ENCODE measurements at places on chromosomes 1 and 21. TPM values are rescaled to one million over a fixed set of nuclear protein-coding genes. Genes with fewer than 3 reads are reported as not detected.

DNA sequence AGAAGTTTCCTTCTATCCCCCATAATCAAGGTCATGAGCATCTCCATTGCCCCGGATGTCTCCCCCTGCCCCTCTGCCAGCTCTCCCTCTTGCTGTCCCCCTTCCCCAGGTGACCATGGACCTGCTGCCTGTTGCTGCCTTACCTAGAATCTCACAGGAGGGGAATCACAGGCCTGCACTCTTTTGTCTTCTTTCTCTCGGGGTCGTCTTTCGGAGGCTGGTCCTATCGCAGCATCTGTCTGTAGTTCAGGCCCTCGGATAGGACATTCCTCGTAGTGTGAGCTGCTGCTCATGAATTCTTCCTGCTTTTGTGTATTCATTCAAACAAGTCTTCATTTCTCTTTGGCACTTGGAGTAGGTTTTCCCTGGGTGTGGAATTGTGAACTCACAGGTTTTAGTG is 39.9 kb upstream of the ACTRT2 start:
- H3K4me1 ChIP-seq, result no peaks in the 10 kb centered on the region
- no peak overlapping the region for H3K27ac ChIP-seq
- no peaks in the 10 kb centered on the region for H3K27me3 ChIP-seq
- H3K36me3 ChIP-seq, result no peaks in the 10 kb centered on the region

POU3F1 gene
- total RNA-seq, result 0.55 TPM

DNA sequence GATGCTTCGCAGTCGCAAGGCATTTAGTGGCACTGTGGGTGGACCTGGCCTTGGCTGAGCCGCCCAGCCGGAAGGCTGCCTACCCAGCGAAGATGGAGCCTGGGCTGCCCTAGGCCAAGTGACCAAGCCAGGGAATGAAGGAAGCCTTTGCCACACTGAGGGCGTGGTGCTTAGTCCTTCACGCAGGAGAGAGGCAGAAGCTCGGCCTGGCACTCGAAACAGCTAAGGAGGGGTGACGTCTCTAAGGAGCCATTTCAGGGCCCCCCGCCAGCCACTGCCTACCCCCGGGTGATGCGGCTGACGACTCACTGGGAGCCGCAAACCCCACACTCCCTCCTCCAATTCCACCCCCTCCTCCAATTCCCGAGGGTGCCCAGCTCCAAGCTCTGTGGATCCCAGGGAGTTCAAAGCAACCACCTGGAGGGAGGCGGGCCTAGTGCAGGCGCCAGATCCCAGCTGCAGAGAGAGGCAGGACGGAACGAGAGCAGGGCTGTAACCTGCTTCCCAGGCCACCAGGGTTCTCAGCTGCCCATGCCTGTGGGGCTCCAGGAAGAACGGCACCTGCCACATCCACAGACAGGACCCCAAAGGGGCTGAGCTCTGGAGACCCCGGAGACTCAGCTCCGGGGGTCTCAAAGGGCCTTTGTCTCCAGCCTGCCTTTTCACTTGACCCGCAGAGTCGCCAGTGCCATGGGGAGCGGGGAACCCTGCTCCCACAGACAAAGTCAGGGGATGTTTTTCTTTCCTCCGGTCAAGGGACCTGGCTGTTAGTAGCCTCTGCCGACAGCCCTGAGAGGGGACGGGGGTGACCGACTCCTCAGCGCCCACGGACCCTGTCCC is 75.8 kb downstream of the ARHGEF16 start:
- H3K4me3 ChIP-seq, result peak overlapping the region; percentile 74
- no peaks in the 10 kb centered on the region for H3K4me1 ChIP-seq
- H3K27me3 ChIP-seq, result no peaks in the 10 kb centered on the region
- DNase-seq, result no peak

GRCh38 chr1:160291248-160292220 is 6.6 kb upstream of the PEX19 start:
- DNase-seq, result peak; percentile 61
- H3K27me3 ChIP-seq, result no peaks in the 10 kb centered on the region
- H3K36me3 ChIP-seq, result peaks cover 30% of the 10 kb centered on the region
- H3K27ac ChIP-seq, result peak overlapping the region; percentile 25
- H3K4me1 ChIP-seq, result no peaks in the 10 kb centered on the region
- no peak overlapping the region for H3K4me3 ChIP-seq

- no peaks in the 10 kb centered on the region for H3K36me3 ChIP-seq
- H3K4me1 ChIP-seq, result no peaks in the 10 kb centered on the region
- no peak for DNase-seq
- H3K27me3 ChIP-seq, result no peaks in the 10 kb centered on the region
- no peak overlapping the region for H3K27ac ChIP-seq
Observed at GRCh38 chr1:235404190-235404589, 37.0 kb downstream of the TBCE start.

FAM131C gene
- 0.26 TPM for total RNA-seq

GPR52 gene
- total RNA-seq, result 3.4 TPM

PLA2G2A gene
- 901 TPM for total RNA-seq

AIRE gene
- not detected for total RNA-seq

- no peak overlapping the region for H3K4me3 ChIP-seq
- H3K27me3 ChIP-seq, result no peaks in the 10 kb centered on the region
- no peaks in the 10 kb centered on the region for H3K36me3 ChIP-seq
- no peaks in the 10 kb centered on the region for H3K4me1 ChIP-seq
- no peak for DNase-seq
- H3K27ac ChIP-seq, result no peak overlapping the region
Observed at GRCh38 chr1:58094221-58094620, 452.3 kb downstream of the OMA1 start.

DMRTA2 gene
- total RNA-seq, result not detected

FMO1 gene
- 7.3 TPM for total RNA-seq

- H3K27ac ChIP-seq, result peak overlapping the region; percentile 54
- no peaks in the 10 kb centered on the region for H3K27me3 ChIP-seq
- no peaks in the 10 kb centered on the region for H3K36me3 ChIP-seq
- peaks cover 3% of the 10 kb centered on the region for H3K4me1 ChIP-seq
- H3K4me3 ChIP-seq, result peak overlapping the region; percentile 80
Observed at GRCh38 chr1:179082333-179082998, 596 bp downstream of the TOR3A start.

- H3K36me3 ChIP-seq, result no peaks in the 10 kb centered on the region
- no peaks in the 10 kb centered on the region for H3K27me3 ChIP-seq
- no peak overlapping the region for H3K27ac ChIP-seq
- no peak overlapping the region for H3K4me3 ChIP-seq
- peaks cover 13% of the 10 kb centered on the region for H3K4me1 ChIP-seq
Observed at GRCh38 chr1:99768524-99769245, 2.2 kb upstream of the FRRS1 start.

DNA sequence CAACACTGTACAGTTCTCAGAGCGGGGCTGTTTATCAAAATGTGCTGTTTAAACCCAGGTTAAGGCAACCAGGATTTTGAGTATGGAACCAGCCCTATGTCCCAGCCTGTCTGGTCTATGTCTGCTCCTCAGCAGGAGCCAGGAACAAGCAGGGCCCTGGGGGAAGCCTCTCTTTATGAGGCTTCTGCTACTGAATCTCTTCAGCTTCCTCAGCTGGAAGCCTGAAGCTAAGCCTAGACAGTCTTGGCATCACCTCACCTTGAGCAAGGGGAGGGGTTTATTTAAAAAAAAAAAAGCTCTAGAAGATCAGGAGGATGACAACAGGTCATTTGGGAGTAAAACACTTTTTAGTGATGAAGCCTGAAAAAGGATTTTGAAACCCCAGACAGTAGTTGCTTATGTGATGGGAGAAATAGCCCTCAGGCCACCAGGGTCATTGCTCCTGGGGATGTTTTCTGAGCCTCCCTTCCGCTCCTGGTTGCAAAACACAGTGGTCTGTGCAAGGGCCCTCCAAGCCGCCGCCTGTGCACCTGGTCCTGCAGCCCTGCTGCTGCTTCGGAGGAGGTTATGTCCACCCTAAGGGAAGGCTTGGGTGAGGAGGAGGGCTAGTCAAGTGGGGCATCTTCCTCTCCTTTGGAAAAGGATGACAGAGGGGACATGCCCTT is 21.8 kb upstream of the GRHL3 start:
- H3K36me3 ChIP-seq, result no peaks in the 10 kb centered on the region
- H3K4me1 ChIP-seq, result no peaks in the 10 kb centered on the region
- H3K27ac ChIP-seq, result no peak overlapping the region
- no peaks in the 10 kb centered on the region for H3K27me3 ChIP-seq
- no peak for DNase-seq
- H3K4me3 ChIP-seq, result no peak overlapping the region

GRCh38 chr21:46504666-46505065 is 46.0 kb downstream of the DIP2A start:
- H3K27me3 ChIP-seq, result no peaks in the 10 kb centered on the region
- peaks cover 1% of the 10 kb centered on the region for H3K36me3 ChIP-seq
- no peak overlapping the region for H3K27ac ChIP-seq
- no peaks in the 10 kb centered on the region for H3K4me1 ChIP-seq

GRCh38 chr1:241600496-241600901 is 39.7 kb downstream of the CHML start:
- H3K4me3 ChIP-seq, result no peak overlapping the region
- no peak overlapping the region for H3K27ac ChIP-seq

DNA sequence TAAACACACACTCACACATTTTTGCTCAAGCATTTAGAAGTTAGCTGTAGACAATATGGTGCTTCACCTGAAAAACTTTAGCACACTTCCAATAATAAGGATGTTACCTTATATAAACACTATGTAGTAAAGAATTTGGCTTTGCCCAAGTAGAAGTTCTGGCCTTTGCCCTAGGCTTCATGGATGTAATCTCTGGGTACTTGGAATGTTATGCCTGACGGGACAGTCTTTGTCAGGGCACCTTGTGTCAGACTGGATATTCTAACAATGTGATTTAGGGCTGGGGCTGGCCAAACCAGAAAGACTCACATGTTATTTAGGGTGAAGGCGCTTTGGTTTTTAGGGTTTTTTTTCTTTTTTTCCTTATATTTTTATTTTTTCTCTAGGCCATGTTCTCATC is 34.8 kb upstream of the TRIM33 start:
- H3K27me3 ChIP-seq, result no peaks in the 10 kb centered on the region
- H3K4me1 ChIP-seq, result no peaks in the 10 kb centered on the region
- no peak overlapping the region for H3K4me3 ChIP-seq
- H3K36me3 ChIP-seq, result no peaks in the 10 kb centered on the region

DNA sequence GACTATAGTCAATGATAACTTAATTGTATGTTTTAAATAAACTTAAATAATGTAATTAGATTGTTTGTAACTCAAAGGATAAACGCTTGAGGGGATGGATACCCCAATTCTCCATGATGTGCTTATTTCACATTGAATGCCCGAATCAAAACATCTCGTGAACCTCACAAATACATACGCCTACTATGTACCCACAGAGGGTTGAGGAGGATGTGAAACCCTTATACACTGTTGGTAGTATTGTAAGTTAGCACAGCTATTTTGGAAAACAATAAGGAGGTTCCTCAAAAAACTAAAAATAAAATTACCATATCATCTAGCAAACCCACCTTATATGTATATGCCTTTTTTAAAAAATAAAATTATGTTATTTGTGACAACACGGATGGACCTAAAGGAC is 198.6 kb downstream of the MRPL39 start:
- no peak overlapping the region for H3K4me3 ChIP-seq
- no peaks in the 10 kb centered on the region for H3K27me3 ChIP-seq
- no peak overlapping the region for H3K27ac ChIP-seq
- no peak for DNase-seq
- no peaks in the 10 kb centered on the region for H3K36me3 ChIP-seq

DNA sequence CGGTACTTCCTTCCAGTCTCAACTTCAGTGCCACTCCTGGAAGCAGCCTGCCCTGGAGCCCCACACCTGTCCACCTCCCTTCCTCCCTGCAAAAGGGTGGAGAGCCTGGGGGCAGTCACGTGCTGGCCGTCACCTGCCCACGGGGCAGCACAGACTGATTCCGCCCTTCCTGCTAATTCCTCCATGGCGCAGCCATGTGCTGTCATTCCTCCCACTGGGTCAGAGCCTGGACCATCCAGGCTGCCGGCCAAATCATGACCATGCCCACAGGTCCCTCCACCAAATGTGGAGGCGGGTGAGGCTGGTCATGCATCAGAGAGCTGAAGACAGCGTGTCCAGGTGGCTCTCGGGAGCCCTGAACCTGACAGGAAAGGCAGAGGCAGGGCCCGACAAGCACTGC is 24.4 kb upstream of the GPR153 start:
- H3K36me3 ChIP-seq, result no peaks in the 10 kb centered on the region
- no peak overlapping the region for H3K27ac ChIP-seq
- H3K4me1 ChIP-seq, result no peaks in the 10 kb centered on the region
- H3K27me3 ChIP-seq, result no peaks in the 10 kb centered on the region

DNA sequence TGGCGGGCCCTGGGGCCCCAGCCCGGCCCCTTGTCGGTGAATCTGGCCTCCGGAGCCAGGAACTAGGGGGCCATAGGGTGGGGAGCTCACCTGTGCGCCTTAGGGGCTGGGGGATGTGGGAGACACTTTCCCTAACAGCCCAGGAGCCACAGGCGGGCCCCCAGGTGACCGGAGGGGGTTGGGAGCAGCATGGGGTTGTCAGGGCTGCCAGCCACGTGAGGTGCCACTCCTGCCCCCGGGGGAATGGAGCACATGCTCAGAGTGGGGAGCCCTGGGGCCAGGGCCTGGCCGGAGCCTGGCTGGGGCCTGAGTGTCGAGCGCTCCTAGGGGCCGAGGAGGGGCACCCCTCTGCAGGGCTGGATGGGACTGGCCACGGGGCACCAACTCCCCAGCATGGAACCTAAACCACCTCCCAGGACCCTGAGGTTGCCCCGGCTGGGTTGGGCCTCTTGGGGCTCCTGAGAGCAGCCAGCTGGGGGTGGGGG is 19.9 kb downstream of the PRXL2B start:
- DNase-seq, result peak; percentile 56
- no peak overlapping the region for H3K27ac ChIP-seq
- H3K4me3 ChIP-seq, result no peak overlapping the region
- no peaks in the 10 kb centered on the region for H3K27me3 ChIP-seq
- H3K4me1 ChIP-seq, result no peaks in the 10 kb centered on the region

GRCh38 chr21:28247454-28248020 is 745.1 kb downstream of the LTN1 start:
- H3K4me1 ChIP-seq, result no peaks in the 10 kb centered on the region
- H3K4me3 ChIP-seq, result no peak overlapping the region
- H3K27ac ChIP-seq, result no peak overlapping the region
- no peaks in the 10 kb centered on the region for H3K36me3 ChIP-seq
- DNase-seq, result no peak
- H3K27me3 ChIP-seq, result no peaks in the 10 kb centered on the region

DNA sequence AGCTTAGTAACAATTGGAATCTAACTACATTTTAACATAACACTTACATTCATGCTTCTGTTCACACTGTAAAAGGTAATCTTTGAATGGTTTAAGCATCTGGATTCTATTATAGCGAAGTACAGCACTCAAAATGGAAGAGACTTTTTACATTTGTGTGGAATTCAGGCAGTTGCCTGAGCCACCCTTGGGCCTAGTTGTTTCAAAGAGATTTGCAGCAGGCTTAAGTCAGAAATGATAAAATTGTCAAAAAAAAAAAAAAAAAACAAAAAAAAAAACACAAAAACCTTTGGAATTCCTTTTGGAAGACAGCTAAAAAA is 199.9 kb downstream of the LYPLAL1 start:
- no peak overlapping the region for H3K4me3 ChIP-seq
- no peak overlapping the region for H3K27ac ChIP-seq
- DNase-seq, result no peak

KCNA10 gene
- not detected for total RNA-seq

- H3K27me3 ChIP-seq, result no peaks in the 10 kb centered on the region
- DNase-seq, result no peak
- peaks cover 2% of the 10 kb centered on the region for H3K36me3 ChIP-seq
- no peaks in the 10 kb centered on the region for H3K4me1 ChIP-seq
- H3K4me3 ChIP-seq, result no peak overlapping the region
Observed at GRCh38 chr1:113976609-113977278, 2.5 kb upstream of the OLFML3 start.

PAQR7 gene
- 6.4 TPM for total RNA-seq

MACF1 gene
- total RNA-seq, result 785 TPM

STRIP1 gene
- 45.9 TPM for total RNA-seq

ARHGEF10L gene
- total RNA-seq, result 143 TPM
